ENCODE measurements at places on chromosomes 12 and 14. TPM values are rescaled to one million over a fixed set of nuclear protein-coding genes. Genes with fewer than 3 reads are reported as not detected.

DNA sequence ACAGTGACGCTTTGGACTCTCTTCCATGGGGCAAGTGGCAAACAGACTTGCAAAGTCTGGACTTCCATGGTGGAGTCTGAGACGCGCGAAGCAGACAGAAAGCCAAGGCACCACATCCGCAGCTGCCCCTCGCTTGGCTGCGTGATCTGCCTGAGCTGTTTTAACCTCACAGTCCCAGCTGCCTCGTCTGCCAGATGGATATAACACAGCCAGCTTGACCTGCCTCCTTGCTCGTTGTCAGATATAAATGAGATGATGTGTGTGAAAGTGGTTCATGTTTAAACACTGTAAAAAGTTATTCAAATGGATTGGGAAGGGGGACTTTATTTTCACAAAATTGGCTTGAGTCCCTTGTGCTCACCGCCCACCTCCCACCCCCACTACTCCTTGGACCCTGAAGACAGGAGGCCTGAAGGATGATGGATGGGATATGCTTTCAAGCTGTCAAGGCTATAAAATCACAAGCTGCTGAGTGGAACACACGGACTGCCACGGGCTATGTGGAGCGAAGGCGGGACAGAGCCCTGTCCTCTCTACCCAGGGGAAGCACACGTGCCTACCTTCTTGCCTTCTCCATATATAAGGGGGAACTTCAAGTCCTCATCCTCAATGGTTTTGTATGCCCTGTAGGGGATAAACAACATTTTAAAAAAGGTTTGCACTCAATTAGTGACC is 226.9 kb downstream of the MON2 start:
- no peak for DNase-seq

GRCh38 chr14:78764645-78765044 is 594.5 kb downstream of the NRXN3 start:
- no peak for DNase-seq

DNA sequence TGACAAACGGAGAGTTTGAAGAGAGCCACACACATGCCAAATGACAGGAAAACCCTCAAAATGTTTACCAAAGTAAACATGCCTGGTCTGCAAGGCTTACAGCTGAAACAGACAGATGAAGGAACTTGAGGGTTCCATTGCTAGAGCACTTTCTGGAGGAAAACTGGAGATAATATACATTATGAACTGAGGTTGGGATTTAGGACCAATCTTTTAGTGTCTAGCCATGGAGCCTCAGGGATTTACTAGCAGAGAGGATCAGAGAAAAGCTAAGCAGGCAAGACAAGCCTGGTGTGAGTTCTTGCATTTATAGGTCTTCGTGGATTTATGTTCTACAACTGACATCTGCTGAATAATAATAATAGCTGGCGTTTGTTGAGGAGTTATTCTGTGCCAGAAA is 205.3 kb downstream of the AEBP2 start:
- no peak for DNase-seq

GRCh38 chr12:132423820-132424645 is 65.9 kb upstream of the FBRSL1 start:
- DNase-seq, result no peak

GRCh38 chr14:69387311-69387710 is 10.8 kb downstream of the ERH start:
- DNase-seq, result no peak

- no peak for DNase-seq
Observed at GRCh38 chr12:21666722-21667121, 9.1 kb upstream of the LDHB start.

DNA sequence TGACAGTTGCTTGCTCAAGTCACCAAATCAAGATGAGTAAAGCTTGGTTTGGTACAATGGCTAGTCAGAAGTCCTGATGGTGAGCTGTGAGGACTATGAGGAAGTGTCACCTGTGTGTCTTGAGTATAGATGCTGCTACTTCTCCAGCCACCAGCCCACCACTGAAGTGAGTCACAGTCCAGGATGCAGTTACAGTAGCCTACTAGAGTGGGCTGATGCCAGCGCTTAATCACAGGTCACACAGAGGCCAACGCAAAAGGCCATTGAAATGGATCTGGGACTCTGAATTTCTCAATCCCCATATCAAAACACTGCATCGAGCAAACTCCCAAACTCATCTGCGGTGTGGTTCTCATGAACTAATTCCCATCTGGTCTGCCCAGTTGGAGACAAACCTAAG is 223.1 kb downstream of the ANO6 start:
- no peak for DNase-seq

DNA sequence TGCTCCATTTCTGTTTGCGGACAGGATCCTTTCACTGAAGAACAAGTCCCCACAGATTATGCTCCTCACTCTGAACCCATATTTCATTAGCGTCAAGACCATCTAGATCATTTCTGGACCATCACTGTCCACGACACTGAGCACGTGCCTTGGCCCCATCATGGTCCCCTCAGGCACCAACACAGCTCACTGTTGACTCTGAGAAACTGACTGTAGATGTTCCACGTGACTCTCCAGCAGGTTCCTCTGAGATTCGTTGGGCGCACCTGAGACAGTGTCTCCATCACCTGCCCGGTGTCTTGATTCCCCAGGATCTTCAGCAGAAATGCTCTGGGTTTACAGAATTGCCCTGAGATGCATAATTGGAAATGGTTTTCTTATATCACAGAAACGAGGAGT is 985.4 kb downstream of the TMEM121 start:
- DNase-seq, result no peak

DNA sequence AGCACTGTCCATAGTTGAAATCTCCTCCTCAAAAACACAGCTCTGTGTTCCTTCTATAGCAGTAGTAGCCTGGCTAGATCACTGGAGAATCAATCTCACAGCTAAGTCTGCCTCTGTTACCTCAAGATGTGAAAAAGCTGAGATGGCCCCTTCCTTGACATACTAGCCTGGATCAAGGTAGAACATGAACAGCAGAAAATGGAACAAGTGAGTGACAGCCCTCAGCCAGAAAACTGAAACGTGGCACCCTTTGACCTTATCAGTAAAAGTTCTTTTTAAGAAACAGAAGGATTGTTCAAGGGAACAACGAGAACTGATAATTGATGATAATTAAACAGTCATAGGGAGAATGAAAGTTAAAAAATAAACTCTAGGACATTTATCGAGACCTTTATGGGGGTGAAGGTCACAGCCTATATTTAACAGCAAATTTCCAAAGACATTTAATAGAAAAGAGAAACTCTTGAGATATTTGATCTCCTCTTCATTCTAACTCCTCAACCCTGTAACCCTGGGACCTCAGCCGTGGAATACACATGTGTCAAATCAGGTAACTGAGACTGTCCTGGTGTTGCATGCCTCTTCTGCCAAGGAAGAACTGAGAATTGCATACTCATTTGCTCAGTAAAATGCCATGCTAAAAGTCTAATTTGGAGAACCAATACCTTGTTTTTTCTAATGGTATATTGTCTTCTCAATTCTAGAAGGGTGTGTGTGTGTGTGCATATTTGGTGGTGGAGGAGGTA is 258.0 kb upstream of the ATP2B1 start:
- no peak for DNase-seq

DNA sequence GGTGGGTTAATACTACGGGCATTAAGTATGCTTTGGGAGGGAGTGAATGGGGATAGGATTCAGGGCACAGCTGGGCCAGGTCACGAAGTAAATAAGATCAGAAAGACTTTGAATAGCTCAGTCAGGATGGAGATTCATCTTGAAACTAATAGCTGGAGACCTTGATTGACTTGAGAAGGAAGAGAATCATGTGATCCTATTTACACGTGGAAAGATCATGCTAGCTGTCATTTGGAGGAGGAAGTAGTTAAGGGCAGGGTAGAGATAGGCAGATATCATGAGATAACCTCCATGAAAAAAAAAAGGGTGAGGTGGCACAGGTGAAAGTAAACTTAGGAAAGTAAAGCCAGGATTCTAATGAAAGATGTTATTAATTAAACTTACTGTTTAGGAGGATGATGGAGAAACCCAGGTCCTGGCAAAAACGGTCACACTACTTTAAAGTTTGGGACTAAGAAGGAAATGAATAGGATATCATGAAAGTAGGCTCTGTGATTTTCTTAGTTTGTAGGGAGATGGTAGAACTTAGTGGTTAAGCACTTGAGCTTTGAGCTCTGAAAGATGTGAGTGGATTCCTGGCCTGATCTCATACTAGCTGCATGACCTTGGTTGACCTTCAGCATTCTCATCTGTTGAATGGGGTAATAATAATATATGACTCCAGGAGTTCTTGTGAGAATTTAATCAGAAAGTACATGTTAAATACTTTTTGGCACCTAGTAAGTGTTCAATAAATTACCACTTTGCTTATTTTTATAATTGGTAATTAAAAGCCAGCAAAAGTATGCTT is 439.0 kb downstream of the NRXN3 start:
- no peak for DNase-seq

DNA sequence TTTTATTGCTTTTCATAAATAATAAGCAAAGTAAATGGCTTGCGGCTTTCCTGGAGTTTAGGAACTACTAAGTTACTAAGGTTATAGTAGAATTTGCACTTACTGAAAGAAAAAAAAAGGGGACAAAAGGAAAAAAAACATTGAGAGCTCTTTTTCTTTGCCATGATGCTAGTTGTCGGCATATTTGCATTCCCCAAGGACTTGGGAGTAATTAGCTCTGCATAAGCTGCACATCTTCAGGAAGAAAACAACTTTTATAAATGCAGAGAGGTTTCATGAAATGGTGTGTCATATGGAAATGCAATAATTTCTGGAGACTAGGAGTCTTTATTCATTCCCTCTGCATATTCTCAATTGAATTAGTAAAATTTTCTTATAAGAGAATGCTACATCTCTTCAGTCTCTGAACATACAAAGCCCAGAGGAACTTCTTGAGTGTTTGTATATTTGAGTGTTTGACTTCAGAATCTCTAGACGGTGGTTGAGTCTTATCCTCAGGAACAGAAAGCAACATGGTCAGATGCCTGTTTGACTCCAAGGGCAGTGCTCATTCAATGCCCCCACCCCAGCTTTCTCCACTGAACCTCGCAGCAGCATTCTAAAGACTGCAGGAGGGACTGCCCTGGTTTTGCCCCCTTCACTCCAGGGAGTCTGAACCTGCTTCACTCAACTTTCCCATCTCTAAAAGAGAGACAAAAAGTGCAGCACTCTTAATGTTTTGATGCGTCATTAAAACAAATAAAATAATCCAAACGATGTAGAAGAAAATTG is 158.9 kb upstream of the EEA1 start:
- DNase-seq, result no peak

DNA sequence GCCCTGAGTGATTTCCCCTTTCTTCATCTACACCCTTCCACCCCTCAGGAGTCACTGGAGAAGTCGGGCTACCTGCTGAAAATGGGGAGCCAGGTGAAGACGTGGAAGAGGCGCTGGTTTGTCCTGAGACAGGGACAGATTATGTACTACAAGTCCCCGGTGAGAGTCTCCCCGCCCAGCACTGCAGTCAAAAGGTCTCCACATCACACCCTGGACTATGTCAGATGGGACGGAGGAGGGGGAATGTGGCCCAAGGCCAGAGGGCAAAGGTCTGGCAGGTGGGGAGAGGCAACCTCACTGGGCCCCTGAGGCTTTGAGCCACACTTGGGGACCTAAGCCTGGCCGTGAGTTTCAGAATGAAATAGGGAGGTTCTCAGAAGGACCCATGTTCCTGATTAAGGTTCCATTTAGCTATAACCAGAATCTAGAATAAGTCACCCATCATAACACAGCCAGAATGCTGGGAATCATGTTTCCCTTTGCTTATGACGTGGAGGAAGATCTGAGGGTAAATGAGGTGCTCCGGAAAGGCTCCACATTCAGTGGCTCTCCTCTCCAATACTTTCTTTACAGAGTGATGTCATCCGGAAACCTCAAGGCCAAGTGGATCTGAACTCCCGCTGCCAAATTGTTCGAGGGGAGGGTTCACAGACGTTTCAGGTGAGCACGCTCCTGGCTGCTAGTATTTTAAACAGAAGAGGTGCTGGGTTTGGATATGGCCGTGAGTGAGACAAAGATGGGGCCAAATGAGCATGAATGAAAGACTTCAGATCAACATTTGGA is 26.6 kb downstream of the PIGH start:
- DNase-seq, result no peak

DNA sequence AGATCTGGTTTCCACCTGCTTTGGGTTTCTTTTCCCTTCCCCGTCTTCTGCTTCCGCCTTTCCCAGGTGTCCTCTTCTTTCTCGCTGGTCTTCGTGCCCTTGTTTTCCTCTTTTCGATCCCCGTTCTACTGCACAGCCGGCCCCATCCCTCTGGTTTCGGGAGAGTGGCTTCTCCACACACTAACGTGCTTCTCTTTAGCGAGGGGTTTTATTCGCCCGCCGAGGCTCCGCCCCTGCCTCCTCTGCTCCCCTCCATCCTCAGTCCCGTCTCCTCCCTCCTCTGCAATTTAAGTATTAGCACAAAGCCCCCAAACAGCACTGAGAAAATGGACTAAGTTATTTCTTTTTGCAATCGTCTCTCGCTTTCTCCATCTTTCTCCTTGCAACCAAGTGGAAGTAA is at the start of gene SLC7A8:
Gene SLC7A8 (minus strand): TSS at position 182 of the 400 bp plus-strand sequence. CDS start 746 bp downstream, outside the sequence.
- peak; percentile 41 for DNase-seq

DNA sequence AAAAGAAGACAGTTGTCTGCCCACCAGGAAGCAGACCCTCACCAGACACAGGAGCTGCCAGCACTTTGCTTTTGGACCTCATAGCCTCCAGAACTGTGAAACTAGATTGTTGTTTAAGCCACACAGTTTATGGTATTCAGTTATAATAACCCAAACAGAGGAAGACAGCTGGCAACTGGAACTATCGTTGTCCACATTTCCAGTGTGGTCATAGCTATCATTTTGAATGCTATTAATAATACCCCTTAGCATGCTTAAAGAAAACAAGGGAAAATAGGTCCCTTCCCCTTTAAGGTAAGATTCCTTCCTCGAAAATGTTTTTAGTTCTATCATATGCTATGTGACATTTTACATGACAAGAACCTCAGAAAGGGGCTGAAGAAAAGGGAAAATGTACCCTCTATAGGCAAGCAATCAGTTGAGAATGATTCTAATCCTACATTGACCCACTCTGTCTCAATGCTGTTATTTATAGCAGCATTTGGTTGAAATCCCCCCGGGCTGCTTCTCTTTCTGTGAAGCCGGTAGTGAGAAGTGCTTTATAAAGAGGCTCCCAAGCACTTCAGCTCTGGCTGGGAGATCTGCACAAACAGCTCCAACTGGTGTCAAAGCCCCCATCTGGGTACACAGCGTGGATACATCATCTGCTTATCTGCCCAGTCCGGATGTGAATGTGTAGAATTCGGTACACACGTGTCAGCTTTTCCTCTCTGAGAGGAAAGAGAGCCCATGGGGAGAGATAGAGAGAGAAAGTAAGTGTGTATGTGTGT is 221.2 kb upstream of the FLRT2 start:
- no peak for DNase-seq

GRCh38 chr14:23828001-23828400 is 125.6 kb upstream of the DHRS4 start:
- DNase-seq, result no peak

TAS2R46 gene
- 0.55 TPM for total RNA-seq

OAS1 gene
- total RNA-seq, result 46.0 TPM

C12orf50 gene
- not detected for total RNA-seq

PZP gene
- total RNA-seq, result not detected

MOK gene
- total RNA-seq, result 2.7 TPM

MFAP5 gene
- total RNA-seq, result not detected

LARP4 gene
- 62.2 TPM for total RNA-seq
